ENCODE measurements at places on chromosomes 7 and 10. TPM values are rescaled to one million over a fixed set of nuclear protein-coding genes. Genes with fewer than 3 reads are reported as not detected.

The LRGUK gene
- 0.09 TPM for total RNA-seq

The KIAA1217 gene
- 1.4 TPM for total RNA-seq

The IRF5 gene
- not detected for total RNA-seq

The NPC1L1 gene
- 0.09 TPM for total RNA-seq

The NRCAM gene
- 0.17 TPM for total RNA-seq

The TRPV6 gene
- total RNA-seq: not detected

The ACHE gene
- total RNA-seq: under 0.01 TPM

The CCDC186 gene
- total RNA-seq: 23.5 TPM

The UPK3BL2 gene
- 2.5 TPM for total RNA-seq

The NUB1 gene
- 49.4 TPM for total RNA-seq

The CPA2 gene
- total RNA-seq: not detected

The IQUB gene
- total RNA-seq: 0.69 TPM

Measured in bronchial smooth muscle cell (primary cell).